B cell (primary cell): ENCODE measurements at places on chromosomes 6 and 20. TPM values are rescaled to one million over a fixed set of nuclear protein-coding genes. Genes with fewer than 3 reads are reported as not detected.
A peak's percentile ranks its signal among the peaks of the same experiment; 100 is the strongest.

GRCh38 chr20:33280775-33281174, 2.2 kb upstream of the BPIFB1 start:
- H3K36me3 ChIP-seq, result no peaks in the 10 kb centered on the region
- no peak overlapping the region for H3K27ac ChIP-seq
- DNase-seq, result no peak

DNA sequence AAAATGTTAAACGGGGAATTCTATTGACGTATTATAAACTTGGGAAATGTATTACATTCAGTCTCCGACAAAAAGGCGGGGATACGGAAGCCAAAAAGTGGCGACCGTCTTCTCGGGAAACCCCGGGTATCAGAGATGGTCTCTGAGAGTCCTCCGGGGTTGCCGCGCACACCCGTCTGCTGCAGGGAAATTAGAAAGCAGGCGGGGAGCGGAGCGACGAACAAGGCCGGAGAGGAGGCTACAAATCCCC, 1.5 kb downstream of the SALL4 start:
- no peak for DNase-seq
- no peaks in the 10 kb centered on the region for H3K27me3 ChIP-seq
- no peaks in the 10 kb centered on the region for H3K36me3 ChIP-seq

GRCh38 chr6:105619971-105620741, 217.3 kb upstream of the PREP start:
- H3K4me3 ChIP-seq, result no peak overlapping the region
- H3K27me3 ChIP-seq, result no peaks in the 10 kb centered on the region
- no peaks in the 10 kb centered on the region for H3K36me3 ChIP-seq
- no peak overlapping the region for H3K27ac ChIP-seq

GRCh38 chr6:158056355-158056754, 74.7 kb downstream of the SYNJ2 start:
- no peaks in the 10 kb centered on the region for H3K4me1 ChIP-seq
- no peak overlapping the region for H3K27ac ChIP-seq
- no peaks in the 10 kb centered on the region for H3K36me3 ChIP-seq
- H3K4me3 ChIP-seq, result no peak overlapping the region
- H3K27me3 ChIP-seq, result no peaks in the 10 kb centered on the region
- DNase-seq, result no peak

DNA sequence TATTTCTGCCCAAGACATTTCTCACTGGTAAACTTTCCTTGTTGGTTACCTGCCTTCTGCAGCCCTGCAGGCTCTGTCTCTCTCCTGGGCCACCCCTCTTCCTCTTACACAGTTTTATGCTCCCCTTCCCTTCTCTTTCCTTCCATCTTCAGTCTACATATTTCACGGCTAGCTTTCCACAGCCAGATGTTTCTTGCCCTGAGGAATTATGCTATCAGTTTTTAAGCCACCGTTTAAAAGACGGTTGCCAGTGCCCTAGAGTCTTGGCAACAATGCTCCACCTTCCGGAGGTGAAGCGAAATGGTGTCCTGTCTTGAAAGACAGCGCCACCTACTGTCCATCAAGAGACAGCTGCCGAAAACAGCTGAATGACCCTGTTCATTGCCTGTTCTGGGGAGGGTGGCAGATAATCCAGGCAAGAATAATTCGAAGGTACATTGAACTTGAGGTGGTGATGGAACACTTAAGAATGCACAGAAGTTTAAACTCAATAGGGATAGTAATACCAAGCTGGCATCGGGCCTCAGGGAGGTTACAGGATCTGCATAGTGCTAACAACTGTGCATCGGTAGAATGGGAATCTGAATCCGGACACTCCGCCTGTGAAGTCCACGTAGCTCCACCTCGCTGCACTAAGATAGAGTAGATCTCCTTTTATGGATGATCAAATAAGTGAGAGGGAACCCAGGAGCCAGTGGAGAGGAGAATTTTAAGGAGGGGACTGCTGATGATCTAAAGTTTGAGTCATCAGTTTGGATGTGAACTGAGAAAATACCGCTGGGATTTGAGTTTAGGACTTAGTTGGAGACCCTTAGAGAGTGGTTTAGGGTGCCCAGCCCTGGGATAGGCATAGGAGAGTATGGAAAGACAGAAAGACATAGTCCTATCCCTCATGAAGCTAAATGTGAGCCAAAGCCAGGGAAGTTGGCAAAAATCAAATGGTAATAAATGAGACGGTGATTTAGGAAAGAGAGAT, 4.8 kb upstream of the TRIM40 start:
- no peak overlapping the region for H3K4me3 ChIP-seq
- peaks cover 44% of the 10 kb centered on the region for H3K27me3 ChIP-seq
- peaks cover 13% of the 10 kb centered on the region for H3K4me1 ChIP-seq
- H3K36me3 ChIP-seq, result no peaks in the 10 kb centered on the region

GRCh38 chr6:136607204-136607931, 57.1 kb upstream of the MAP7 start:
- peaks cover 33% of the 10 kb centered on the region for H3K36me3 ChIP-seq
- H3K27me3 ChIP-seq, result no peaks in the 10 kb centered on the region
- no peak for DNase-seq
- no peaks in the 10 kb centered on the region for H3K4me1 ChIP-seq

DNA sequence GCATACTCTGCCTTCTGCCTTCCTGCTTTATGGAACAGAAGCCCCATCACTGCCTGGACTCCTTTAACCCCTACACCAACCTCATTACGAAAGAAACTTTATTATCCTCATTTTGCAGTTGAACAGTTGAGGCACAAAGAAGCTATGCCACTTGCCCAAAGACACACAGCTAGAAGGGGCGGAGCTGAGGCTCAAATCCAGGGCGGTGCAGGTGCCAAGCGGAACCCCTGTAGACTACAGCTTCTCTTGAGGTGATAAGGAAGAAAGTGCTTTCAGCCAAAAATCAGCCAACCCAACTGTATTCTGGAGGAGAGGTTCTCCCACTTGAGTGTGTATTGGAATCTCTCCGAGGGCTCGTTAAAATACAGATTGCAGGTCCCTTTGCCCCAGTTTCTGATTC, 90.5 kb downstream of the PRND start:
- H3K4me3 ChIP-seq, result peak overlapping the region; percentile 5
- peak overlapping the region; percentile 99 for H3K27ac ChIP-seq
- peaks cover 92% of the 10 kb centered on the region for H3K4me1 ChIP-seq
- H3K36me3 ChIP-seq, result peaks cover 9% of the 10 kb centered on the region
- no peaks in the 10 kb centered on the region for H3K27me3 ChIP-seq
- peak; percentile 66 for DNase-seq

DNA sequence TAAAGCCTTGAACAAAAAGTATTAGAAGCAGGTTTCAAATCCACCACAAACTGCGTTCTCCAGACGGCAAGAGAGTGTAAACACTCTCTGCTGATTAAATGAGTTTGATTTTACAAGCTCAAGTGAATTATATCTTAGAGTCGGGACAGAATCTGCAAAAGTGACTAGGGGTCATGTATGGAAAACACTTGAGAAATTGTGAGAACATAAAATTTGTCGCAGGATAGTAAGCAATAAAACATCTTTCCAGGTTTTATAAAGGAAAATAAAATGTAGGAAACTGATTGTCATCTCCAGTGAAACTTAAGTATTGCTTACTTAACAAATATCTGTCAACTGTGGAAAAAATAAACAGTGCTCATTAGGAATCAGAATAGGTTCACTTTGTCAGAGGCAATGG, 374.2 kb downstream of the ARHGAP18 start:
- no peak overlapping the region for H3K27ac ChIP-seq
- no peak overlapping the region for H3K4me3 ChIP-seq
- no peaks in the 10 kb centered on the region for H3K27me3 ChIP-seq

DNA sequence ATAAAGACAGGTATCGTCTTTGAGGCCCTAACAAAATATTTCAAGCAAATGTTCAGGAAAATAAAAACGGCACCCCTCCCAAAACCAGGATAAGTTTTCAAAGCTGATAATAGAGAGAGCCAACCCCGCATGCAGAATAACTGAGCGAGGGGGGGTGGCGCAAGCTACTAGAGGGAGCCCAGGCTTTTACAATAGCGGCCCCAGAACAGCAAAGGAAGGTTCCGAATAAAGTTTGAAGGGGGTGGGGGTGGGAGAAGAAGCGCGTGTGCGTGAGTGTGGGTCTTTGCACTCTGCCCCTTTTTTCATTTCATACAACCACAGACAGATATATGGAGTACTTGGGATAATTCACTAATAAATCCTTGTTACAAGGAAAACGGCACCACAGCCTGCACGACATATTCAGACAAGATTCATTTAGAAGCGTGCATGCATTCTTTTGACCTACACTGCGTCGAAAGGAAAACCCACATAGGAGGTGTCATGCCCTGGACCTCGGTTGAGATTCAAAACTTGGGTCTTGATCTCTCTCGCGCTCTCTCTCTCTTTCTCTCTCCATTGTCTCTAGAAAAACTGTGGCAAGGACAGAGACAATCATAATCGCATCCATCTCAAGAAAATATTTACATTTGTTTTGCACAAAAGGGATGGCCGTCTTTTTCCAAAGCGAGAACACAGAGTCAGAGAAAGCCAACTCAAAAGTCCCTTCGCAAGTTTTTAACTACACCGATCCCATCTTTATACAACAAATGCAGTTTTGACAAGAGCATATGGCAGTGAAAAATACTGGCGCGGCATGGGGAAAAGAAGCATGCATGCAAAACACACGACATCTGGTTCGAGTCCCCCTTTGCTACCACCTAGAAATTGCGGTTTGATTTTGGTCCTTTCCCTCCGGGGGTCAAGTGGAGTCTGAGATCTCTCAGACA, 1.6 kb downstream of the OLIG3 start:
- DNase-seq, result peak; percentile 53
- H3K4me1 ChIP-seq, result peaks cover 77% of the 10 kb centered on the region
- H3K27ac ChIP-seq, result no peak overlapping the region
- H3K36me3 ChIP-seq, result no peaks in the 10 kb centered on the region

DNA sequence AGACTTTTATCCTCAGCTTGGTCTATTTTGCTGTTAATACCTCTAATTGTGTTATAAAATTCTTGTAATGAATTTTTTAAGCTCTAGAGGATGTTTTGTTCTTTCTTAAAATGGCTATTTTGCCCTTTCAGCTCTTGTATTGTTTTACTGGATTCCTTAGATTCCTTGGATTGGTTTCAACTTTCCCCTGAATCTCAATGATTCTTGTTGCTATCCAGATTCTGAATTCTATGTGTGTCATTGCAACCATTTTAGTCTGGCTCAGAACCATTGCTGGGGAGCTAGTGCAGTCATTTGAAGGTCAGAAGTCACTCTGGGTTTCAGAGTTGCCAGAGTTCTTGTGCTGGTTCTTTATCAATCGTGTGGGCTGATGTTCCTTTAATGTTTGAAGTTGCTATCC, 37.1 kb downstream of the OTOR start:
- DNase-seq, result no peak
- H3K27ac ChIP-seq, result no peak overlapping the region
- no peaks in the 10 kb centered on the region for H3K27me3 ChIP-seq
- H3K4me3 ChIP-seq, result no peak overlapping the region
- H3K36me3 ChIP-seq, result no peaks in the 10 kb centered on the region

GRCh38 chr6:147429794-147430193, 78.7 kb upstream of the SAMD5 start:
- H3K27me3 ChIP-seq, result no peaks in the 10 kb centered on the region
- no peak for DNase-seq
- no peaks in the 10 kb centered on the region for H3K4me1 ChIP-seq
- no peaks in the 10 kb centered on the region for H3K36me3 ChIP-seq

DNA sequence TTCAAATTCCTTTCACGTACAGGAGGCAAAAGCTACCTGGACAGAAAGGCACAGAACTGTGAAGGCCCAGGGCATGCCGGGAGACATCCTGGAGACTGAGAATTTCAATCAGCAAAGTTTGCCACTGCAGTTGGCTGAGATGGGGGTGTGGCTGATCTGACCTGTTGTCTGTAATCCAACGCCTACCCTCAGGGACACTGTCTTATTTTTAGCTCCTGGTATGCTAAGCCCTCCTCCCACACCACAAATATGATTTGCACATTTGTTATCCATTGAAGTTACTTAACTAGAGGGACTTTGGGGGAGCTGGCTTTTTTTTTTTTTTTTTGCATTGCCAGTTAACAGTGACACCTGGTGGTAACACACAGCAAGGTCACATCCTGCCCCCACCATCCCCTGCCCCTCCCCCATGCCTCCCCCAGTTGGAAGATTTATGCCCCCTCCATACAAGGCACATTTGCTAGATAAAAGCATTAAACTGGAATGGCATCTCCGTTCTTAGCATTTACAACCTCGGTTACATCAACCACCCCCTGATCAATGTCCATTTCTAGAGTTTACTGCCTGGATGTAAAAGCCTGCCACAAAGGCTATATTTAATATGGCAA, 40.4 kb downstream of the TTI1 start:
- H3K4me3 ChIP-seq, result no peak overlapping the region
- peak; percentile 61 for DNase-seq
- no peak overlapping the region for H3K27ac ChIP-seq
- H3K4me1 ChIP-seq, result peaks cover 18% of the 10 kb centered on the region
- no peaks in the 10 kb centered on the region for H3K27me3 ChIP-seq

- no peak for DNase-seq
- no peaks in the 10 kb centered on the region for H3K4me1 ChIP-seq
- H3K4me3 ChIP-seq, result no peak overlapping the region
- H3K36me3 ChIP-seq, result no peaks in the 10 kb centered on the region
Measured at GRCh38 chr6:165605182-165605875, 57.7 kb downstream of the PDE10A start.

GRCh38 chr6:25404693-25405169, 125.6 kb downstream of the CARMIL1 start:
- H3K27me3 ChIP-seq, result no peaks in the 10 kb centered on the region
- peak; percentile 75 for DNase-seq
- H3K4me3 ChIP-seq, result peak overlapping the region; percentile 32

DNA sequence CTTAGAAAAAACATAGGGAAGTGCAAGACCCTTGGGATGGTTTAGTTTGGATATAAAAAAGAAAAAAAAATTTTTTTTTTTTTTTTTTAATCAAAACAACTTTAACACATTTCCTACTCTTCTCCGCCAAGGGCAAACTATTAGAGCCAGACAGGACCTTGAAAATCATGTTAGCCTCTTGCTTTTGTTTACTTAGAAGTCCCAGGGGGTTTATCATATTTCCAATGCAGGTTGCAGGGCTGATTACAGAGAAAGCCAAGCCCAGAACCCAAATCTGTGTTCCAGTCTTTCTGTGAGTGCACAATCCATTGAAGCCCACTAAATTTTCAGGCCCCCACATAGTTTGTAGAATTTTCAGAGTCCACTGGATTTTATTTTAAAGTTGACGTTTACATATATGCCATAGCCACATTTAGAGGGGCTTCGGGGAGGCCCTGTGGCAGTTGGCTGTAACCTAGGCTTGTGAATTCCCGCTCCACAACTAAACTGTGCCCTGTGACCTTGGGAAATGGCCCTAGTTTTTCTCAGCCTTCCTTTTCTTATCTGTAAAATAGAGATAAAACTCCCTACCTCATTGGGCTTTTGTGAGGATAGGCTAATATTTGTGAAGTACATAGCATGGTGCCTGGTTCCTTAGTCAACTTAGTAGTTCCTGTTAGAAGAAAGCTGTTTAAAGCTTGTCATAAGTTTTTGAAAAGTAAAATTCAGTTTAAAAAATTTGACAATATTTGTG, 55.7 kb downstream of the NCOA7 start:
- no peak for DNase-seq
- no peaks in the 10 kb centered on the region for H3K4me1 ChIP-seq
- no peak overlapping the region for H3K27ac ChIP-seq
- H3K27me3 ChIP-seq, result no peaks in the 10 kb centered on the region
- no peaks in the 10 kb centered on the region for H3K36me3 ChIP-seq
- no peak overlapping the region for H3K4me3 ChIP-seq

GRCh38 chr20:61534346-61534745, 282.3 kb downstream of the CDH4 start:
- H3K4me1 ChIP-seq, result no peaks in the 10 kb centered on the region
- H3K27me3 ChIP-seq, result no peaks in the 10 kb centered on the region
- no peak overlapping the region for H3K4me3 ChIP-seq
- H3K36me3 ChIP-seq, result no peaks in the 10 kb centered on the region
- no peak overlapping the region for H3K27ac ChIP-seq

GRCh38 chr20:47454298-47455132, 47.2 kb upstream of the NCOA3 start:
- no peaks in the 10 kb centered on the region for H3K36me3 ChIP-seq
- no peak overlapping the region for H3K4me3 ChIP-seq

FRS3 gene
- total RNA-seq, result 8.6 and 9.8 TPM in 2 replicates

HLA-DRA gene
- total RNA-seq, result 2,785 and 2,881 TPM in 2 replicates

SNAP91 gene
- not detected in 2 replicates for total RNA-seq

RAET1G gene
- not detected in 2 replicates for total RNA-seq

GPLD1 gene
- total RNA-seq, result 6.2 and 7.0 TPM in 2 replicates
